ENCODE measurements at places on chromosomes 7 and 10. TPM values are rescaled to one million over a fixed set of nuclear protein-coding genes. Genes with fewer than 3 reads are reported as not detected.

MAGI2 gene
- not detected for polyA plus RNA-seq

INMT gene
- not detected for polyA plus RNA-seq

VSTM4 gene
- not detected for polyA plus RNA-seq

PANK1 gene
- 0.86 TPM for polyA plus RNA-seq

CACUL1 gene
- 23.9 TPM for polyA plus RNA-seq

ZNF438 gene
- 4.0 TPM for polyA plus RNA-seq

ZNF273 gene
- polyA plus RNA-seq, result 7.8 TPM

HKDC1 gene
- 0.43 TPM for polyA plus RNA-seq

PGAM2 gene
- polyA plus RNA-seq, result not detected

BTBD16 gene
- polyA plus RNA-seq, result not detected

CALML5 gene
- polyA plus RNA-seq, result not detected

ADO gene
- polyA plus RNA-seq, result 3.4 TPM

OR2A1 gene
- polyA plus RNA-seq, result not detected

TUBAL3 gene
- polyA plus RNA-seq, result not detected

IFRD1 gene
- 38.4 TPM for polyA plus RNA-seq

AFAP1L2 gene
- 3.0 TPM for polyA plus RNA-seq

MKI67 gene
- polyA plus RNA-seq, result 0.59 TPM

PPP1R9A gene
- 2.2 TPM for polyA plus RNA-seq

FAM3C gene
- 50.4 TPM for polyA plus RNA-seq

SLC13A4 gene
- 0.15 TPM for polyA plus RNA-seq

CPA2 gene
- not detected for polyA plus RNA-seq

NOD1 gene
- polyA plus RNA-seq, result 13.5 TPM

AKR1E2 gene
- polyA plus RNA-seq, result not detected

FZD1 gene
- polyA plus RNA-seq, result 0.23 TPM

LRGUK gene
- 0.08 TPM for polyA plus RNA-seq

MAP3K8 gene
- 40.0 TPM for polyA plus RNA-seq

MRPS33 gene
- polyA plus RNA-seq, result 59.7 TPM

PON1 gene
- polyA plus RNA-seq, result not detected

ODAD2 gene
- not detected for polyA plus RNA-seq

SEMA4G gene
- polyA plus RNA-seq, result not detected

PRLHR gene
- polyA plus RNA-seq, result not detected

HHEX gene
- 134 TPM for polyA plus RNA-seq

CYP3A5 gene
- 0.16 TPM for polyA plus RNA-seq

Data from IgD-negative memory B cell (primary cell).